ENCODE measurements at places on chromosomes 5 and 9. TPM values are rescaled to one million over a fixed set of nuclear protein-coding genes. Genes with fewer than 3 reads are reported as not detected.

DNA sequence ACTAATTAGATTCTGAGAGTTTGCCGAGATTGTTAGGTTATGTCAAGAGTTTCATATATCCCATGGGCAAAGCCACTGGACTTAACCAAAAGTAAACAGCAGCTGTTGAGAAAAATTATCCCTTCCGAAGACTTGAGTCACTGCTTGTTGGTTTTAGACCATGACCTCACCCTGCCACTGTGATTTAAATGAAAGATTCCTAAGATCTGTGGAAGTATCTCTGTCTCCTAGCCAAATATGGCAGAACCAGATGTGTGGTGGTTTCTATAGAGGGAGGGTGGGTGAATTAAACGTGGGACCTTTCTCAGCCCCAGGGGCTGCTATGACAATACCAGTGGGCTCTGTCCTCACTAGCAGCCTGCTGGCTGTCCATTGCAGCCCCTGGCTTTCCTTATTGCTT lies 19.3 kb downstream of the DMRT3 start:
- no peak for DNase-seq

GRCh38 chr5:67416986-67417385 lies 220.4 kb upstream of the CD180 start:
- DNase-seq: no peak

DNA sequence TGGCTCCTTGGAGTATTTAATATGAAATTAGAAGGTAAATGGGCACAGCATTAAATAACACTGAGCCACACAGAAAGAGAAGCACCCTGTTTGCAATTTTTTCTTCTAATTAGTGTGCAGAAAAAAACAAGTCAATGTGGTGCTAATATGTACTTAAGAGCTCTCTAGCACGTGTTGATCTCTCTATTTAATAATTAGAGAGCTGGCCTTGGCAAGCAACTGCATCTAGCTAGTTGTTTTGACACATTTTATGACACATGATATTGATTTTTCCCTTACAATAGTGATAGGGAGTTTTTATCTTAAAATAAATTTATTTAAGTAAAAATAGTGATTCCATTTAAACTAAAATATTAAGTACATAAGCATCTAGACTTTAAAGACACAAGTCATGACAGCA lies 54.5 kb upstream of the NUDT12 start:
- no peak for DNase-seq

- DNase-seq: no peak
Measured at GRCh38 chr9:111161015-111161415, 122.7 kb upstream of the LPAR1 start.

DNA sequence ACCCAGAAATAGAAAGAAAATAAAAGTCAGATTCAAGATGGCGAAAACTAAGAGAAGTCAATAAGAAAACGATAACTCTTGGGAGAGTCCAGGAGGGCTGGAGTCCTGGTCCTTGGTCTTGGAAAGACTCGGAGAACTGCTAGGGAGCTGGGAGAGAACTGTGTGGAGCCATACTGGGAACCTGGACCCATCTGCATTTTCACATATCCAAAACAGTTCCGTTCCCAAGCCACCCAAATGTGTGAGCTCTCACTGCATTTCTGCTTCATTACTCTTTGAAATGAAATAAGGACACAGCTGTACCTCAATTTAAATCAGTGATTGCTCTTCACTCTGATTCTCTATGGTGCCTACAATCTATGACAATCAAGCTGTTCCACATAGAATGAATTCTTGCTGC lies 68.1 kb upstream of the CER1 start:
- no peak for DNase-seq

- no peak for DNase-seq
Measured at GRCh38 chr5:90912476-90912875, 353.9 kb downstream of the ADGRV1 start.

DNA sequence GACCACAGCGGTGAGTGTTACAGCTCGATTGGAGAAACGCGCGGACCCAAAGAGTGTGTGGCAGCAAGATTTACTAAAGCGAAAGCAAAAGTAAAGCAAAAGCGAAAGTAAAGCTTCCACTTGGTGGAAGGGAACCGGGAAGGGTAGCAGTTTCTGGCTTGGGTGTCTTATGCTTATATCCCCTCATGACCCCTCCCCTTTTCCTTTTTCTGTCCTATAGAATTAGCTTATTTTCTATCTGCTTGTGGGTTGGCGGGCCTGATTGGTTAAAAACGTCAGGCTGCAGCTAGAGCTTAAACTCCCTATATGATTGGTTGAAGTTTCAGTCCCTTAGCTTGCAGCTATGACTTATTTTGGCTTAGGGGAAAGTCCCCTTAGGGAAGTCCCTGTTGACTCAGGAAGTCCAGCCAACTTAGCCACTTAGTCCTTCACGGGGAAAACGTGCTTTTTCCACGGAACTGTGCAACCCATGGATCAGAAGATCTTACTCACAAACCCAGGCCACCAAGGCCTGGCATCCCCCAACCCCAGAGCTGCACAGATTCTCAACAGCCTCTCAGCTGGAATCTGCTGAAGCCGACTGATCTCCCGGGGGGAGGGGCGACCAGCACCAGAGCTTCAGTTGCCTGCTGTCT lies 114.2 kb upstream of the ADAMTS16 start:
- peak; percentile 64 for DNase-seq

DNA sequence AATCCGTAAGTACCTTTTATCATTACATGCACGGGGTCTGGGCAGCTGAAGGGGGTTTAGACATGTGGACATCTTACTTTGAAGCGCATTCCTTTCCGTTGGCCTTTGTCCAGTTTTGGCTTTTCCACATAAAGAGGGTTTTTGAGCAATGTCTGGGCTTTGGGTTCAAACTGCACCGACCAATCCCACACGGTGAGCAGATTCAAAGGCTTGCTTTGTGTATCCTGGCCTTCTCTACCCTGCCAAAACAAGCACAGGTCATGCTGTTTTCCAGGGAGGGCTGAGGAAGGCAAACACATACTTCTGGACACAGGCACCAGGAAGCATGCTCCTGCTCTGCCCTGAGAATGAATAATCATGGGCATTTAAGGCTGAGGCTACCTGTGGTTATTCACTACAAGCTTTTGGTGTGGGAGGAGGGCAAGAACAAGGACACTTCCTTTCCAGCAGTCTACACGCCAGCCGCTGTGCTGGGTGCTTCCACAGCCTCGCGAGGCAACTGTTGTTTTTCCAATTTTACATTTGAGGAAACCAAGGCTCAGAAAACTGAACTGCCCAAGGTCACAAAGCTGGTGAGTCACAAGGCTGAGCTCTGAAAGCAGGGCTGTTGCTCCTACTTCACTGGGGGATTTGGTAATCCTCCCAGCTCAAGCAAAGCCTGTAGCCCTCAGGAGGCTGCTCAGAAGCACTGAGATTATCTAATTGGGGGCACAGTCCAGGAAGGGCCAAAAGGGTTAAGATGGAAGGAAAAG lies 59.8 kb upstream of the GOLPH3 start:
- no peak for DNase-seq

DNA sequence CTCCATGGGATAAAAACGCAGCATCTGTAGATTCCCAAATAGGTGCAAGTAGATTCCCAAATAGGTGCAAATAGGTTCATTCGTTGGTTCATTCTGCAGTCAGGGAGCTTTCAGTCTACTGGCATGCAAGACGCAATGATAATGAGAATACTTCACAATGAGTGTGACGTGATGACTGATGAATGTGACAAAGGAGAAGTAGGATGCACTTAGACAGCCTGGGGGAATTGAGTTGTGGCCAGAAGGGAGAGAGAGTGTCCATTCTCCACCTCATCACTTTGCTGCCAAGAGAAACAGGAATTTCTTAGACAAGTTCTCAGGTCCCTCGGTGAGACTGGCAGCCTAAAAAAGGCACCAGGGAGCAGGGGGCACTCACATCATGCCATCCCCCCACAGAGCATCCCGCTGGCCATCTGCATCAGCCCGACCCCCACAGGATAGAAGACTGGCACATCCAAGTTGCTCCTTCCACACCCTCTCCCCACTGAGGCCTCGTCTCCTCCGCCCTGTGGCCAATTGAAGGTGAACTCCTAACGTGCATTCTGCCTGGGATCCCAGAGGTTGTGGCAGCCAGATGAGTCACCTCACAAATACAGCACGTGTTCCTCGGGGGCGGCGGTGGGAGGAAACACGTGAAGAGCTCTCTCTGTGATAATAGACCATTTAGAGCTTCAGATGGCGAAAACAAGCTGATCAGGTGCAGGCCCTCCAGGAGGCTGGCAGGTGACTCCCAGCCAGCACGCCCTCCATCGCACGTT lies 19.9 kb upstream of the KCNIP1 start:
- no peak for DNase-seq

DNA sequence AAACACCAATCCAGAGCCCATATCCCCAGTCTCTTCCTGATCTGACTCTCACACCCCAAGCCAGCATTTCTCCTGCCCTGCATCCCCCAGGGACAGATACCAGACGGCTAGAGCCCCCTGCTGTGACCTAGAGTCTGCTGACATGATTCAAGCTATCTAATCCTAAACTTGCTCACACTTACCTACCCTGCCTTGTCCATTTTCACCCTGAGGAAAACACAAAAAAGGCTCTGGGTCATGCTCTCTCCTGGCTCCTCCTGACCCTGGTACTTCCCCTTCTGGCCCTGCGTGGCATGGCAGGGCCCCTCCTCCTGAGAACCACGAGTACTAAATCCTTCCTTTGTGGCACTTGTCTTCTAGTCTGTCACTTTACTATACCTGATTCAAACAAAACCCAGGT lies 2.8 kb upstream of the ARRDC1 start:
- no peak for DNase-seq

- no peak for DNase-seq
Measured at GRCh38 chr9:86807367-86807976, 139.8 kb downstream of the GAS1 start.

- DNase-seq: no peak
Measured at GRCh38 chr5:80620211-80620610, 34.2 kb upstream of the MSH3 start.

DNA sequence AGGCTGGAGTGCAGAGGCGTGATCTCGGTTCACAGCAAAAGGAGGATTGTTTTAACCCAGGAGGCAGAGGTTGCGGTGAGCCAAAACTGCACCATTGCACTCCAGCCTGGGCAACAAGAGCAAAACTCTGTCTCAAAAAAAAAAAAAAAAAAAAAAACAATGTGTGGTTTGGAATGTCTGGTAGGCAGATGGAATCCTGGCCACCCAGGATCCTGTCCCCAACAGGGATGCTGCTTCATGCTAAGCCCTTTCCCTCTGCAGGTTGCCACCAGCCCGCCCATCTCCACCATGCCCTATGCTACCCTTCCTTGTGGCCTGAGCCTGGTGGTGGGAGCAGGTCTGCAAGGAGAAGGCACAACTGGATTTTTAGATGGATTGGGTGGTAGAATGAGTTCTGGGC lies 129.7 kb upstream of the HAND1 start:
- no peak for DNase-seq

The DCTN4 gene
- total RNA-seq: 43.9 TPM

The FGFR4 gene
- total RNA-seq: 1.6 TPM

The AOPEP gene
- 17.9 TPM for total RNA-seq

The CD14 gene
- total RNA-seq: 0.31 TPM

The CCNI2 gene
- 42.7 TPM for total RNA-seq
